Sciatic nerve (tissue), 2 donors: ENCODE measurements at places on chromosomes 3 and 15.

DNA sequence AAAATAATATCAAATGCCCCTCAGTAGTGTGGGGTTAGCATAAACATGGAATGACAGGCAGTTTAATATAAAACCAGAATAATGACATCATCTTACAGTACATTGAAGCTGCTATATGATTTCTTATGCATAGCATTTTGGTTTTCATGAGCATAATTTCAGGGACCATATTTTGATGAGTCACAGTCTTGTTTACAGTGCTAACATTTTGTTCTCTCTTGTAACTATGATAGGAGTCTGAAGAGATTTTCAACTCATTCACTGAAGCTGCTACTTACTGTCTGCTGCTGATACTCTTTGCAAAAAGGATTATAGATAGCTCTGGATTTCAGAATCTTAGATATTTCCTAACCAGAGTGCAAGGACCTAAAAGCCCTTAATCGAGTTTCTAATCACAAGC is 92.6 kb upstream of the CCDC54 start:
- no peak for DNase-seq

DNA sequence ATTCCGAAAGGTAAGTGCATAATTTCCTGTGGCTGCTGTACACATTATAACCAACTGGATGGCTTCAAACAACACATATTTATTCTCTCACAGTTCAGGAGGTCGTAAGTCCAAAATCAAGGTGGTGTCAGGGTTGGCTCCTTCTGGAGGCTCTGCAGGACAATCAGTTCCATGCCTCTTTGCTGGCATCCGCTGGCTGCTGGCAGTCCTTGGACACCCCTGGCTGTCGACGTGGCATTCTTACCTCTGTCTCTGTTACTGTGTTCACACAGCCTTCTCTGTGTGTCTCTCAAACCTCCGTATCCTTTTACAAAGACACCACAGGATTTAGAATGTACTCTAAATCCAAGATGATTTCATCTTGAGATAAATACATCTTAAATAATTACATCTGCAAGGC is 398.8 kb upstream of the ATP10A start:
- no peak for DNase-seq

- no peak for DNase-seq
Measured at GRCh38 chr3:7075117-7075516, 214.2 kb downstream of the GRM7 start.

GRCh38 chr15:96328181-96328876 is 2.2 kb upstream of the NR2F2 start:
- DNase-seq: no peak

DNA sequence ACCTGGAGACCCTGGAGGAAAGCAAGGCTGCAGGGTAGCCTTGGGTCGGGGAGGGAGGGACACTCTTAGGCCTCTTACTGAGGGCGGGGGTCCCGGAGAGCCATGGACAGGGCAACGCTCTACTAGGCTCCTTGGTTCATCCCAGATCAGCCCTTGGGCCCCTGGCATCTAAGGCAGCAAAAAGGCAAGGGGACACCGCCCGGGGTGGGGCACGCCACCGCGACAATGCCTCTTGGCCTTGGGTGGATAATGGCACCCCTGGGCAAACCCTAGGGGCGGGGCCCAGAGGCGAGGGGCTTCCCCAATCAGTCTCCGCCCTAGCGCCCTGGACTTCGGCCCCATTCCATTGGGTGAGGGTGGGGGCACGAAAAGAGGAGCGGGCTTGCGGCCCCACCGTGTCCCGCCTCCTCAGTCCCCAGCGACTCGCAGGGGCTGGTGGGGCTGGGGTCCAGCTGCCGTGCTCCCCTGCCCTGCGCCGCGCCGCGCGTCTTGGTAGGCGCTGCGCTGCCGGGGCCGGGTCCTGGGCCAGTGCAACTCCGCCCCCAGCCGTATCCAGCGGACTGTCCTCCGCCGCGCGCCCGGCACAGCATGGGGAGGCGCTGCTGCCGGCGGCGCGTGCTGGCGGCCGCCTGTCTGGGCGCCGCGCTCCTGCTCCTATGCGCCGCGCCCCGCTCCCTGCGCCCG is at the start of gene CHST13:
Gene CHST13 (plus strand): TSS at position 411 of the 684 bp plus-strand sequence. CDS start 178 bp downstream, at position 589.
- no peak for DNase-seq

DNA sequence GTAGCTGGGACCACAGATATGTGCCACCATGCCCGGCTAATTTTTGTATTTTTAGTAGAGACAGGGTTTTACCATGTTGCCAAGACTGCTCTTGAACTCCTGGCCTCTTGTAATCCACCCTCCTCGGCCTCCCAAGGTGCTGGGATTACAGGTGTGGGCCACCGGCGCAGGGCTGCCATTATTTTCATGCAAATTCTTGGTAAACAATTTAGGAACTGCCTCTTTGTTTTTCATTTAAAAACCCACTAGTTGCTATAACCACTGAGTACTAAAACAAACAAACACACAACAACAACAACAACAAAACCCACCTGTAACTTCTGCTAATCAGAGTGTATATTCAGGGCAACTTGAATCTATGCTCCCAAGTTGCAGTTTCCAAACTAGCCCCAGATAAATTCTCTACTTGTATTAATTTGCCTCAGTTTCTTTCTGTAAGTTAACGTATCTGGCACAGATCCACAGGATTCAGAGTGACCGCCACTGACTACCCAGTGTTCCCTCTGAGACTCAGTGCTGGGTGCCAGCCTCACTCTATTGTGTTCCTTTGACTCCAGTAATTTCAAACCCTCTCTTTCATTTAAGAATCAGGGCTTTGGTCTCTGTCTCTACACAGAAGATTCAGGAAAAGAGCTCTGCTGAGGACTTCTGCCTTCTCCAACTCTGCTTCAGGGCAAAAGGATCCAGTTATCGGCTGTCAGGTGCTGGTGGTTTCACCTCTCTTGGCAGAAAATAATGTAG is 18.6 kb upstream of the ZNF710 start:
- no peak for DNase-seq

GRCh38 chr3:57582474-57583168 is 14.5 kb downstream of the ARF4 start:
- DNase-seq: no peak

- no peak for DNase-seq
Measured at GRCh38 chr15:47377465-47377864, 339.8 kb upstream of the SEMA6D start.

DNA sequence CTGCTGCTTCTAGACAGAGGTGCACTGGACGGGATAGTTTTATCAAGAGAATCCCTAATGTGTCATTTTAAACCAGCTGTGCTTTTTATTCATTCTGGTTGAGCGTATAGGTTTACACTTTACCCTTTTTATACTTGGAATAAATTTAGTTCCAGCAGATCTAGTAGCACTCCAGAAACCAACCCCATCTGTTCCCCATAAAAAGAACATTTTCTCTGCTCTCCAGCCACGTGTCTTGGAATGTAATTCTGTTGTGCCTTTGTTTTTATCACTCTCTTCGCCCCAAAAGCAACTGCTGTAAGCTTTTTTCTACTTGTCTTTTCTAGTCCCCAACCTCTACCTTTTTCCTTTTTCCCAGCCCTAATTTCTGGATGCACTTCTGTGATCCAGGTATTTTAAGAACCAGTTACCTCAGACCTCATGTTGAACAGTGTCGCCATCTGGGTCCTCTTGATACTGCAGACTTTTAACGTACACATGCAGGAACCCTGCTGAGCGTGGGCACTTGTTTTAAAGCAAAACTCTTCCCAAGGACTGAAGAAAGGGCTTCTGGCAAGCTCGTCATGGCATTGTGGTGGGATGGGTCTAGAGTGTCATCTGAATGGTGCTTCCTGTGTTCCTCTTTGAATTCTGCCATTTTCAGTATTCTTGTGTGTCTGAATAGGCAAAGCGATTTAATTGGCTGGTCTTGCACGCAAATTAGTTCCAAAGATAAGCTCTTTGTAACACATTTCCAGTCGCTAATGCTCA is 5.7 kb upstream of the EXOG start:
- DNase-seq: no peak

DNA sequence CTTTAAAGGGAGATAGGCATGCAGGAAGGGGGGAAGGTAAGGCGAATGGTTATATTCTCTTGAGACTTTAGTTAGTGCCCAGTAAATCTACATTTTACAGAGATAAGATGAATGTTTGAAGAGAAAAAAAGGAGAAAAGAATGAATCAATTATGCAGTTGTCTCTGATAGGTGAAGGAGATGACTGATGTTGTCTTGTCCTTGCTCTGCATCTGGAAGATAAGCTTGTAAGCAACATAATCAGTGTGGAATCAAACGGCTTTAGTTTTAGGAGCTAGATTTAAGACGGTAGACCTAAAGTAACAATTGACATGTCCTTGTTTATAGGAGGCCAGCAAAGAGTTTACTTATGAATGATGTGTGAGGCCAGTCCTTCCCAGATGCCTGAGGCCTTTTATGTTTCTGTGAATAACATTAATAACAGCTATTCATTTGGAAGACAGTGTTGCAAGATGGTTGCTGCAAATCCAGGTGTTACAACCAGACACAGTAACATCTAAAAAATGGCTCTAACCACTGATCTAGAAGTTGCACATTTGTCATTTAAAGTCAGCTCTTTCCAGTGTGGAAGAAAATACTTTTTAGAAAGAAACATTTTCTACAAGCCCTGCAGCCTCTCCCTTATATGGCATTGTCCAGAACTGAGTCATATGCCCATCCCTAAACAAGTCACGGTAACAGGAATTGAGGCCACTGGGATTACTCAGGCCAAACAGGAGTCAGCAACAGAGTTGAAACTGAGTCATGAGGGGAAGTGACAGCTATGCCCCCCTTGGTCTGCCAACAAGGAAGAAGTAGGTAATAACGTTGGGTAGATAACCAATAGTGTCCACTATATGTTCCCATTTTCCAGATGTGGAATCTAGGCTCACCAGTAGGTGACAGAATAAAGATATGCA is 77.5 kb upstream of the FBN1 start:
- no peak for DNase-seq

DNA sequence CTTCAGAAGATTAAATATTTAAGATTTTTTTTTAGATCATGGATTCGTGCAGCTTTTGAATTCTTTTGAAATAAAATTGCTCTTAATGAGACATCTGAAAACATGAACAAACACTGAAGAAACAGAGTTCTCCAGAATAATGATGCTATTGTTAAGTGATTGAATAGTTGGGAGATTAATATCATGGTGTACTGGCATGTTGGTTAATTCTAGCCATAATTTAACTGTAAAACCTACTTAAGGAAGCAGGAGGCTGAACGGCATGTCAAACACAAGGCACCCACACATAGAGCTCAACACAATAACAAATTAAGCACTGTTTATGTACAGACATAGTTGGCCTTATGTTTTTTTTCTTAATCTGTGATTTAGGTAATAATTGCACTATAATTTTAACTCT is 185.6 kb downstream of the RBMS3 start:
- no peak for DNase-seq

DNA sequence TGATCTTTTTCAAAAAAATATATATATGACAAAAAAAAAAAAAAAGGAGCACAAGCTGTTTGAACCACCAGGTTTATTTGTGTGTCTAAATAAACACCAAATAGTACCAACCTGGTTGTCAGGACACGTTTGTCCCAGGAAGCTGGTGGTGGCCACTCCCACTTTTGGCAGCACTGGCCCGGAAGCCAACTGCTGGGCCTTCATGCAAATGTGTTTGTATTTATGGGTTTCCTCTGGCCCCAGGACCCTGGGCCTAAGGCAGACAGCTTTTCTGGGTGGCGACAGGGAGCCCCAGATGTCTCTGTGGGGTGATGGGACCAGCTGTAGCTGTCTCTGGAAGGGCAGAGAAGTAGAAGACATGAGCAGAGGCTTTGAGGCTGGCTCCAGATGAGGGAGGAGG is 31.6 kb downstream of the PRKCD start:
- no peak for DNase-seq

GRCh38 chr3:25365636-25366035 is 62.4 kb upstream of the RARB start:
- DNase-seq: no peak

DNA sequence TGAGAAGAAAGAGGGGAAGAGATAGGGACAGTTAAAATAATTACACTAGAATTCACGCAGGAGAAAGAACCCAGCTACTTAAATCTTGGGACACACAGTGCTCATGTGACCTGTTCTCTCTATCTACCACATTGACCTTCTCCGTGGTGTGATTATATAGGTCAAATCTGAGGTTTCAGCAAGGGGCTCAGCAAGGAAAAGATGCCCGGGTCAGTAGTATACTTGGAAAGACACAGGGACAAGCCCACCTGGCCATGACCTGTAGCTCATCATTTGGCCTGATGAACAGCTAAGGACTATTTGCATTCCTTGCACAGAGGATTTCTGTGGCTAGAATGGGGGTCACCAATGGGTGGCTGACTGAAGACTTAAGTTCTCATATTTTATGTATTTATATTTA is 71.9 kb downstream of the SSR3 start:
- DNase-seq: no peak

DNA sequence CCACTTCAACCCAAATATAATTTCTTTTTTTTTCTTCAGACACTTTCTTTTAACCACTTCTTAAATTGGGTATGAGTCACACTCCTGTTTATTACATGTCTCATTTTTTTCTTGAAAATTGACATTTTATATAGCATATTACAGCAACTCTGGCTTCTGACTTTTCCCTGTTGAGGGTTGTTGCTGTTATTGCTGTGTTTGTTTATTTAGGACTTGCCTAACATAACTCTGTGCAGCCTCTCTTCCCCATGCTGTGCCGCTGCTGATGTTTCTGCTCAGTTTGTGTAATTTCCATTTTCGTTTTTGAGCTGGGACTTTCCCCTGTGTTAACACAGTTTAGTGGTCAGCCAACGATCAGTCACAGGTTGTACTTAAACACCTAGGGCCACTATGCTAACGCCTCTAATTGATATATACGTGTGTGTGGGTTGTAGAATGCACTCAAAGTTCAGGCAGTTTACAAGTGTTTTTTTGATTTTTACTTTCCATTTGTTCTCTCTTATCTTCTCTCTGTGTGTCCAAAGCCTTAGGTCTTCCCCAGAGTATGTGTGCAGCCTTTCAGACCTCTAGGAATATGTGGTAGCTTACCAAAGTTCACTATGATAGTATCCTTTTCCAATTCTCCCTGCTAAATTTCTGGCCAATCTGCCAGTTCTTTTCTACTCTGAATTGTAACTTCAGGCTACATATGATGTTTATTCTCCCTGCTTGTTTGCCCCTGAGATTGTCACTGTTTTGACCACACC is 337.2 kb downstream of the ZBTB20 start:
- no peak for DNase-seq

DNA sequence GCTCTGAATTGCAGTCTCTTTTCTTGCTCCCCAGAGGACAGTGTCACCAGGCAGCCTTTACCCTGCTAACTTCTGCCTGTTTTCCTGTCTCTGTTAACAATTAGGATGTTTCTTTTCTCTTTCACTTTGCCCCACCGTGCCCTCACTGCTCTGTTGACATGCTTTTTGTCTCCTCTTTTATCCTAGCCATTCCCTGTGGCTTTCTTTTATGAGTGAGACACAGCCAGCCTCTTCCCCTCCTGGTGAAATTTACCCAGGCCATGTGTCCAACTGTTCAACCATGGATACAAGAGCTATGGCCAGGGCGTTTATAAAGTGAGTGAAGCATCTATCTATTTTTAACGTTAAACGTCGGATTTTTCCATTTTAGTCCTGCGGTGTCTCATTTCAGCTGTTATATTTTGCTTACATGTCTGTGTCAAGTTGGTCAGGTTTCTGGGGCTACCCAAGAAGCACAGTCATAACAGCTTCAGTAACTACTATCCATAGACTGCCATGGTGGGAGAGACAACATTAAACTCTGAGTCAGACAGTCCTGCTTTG is 443.2 kb upstream of the AZI2 start:
- no peak for DNase-seq

GRCh38 chr3:101840066-101840465 is 9.2 kb upstream of the NFKBIZ start:
- DNase-seq: no peak

GRCh38 chr3:30297112-30297511 is 309.3 kb upstream of the TGFBR2 start:
- DNase-seq: no peak

- DNase-seq: no peak
Measured at GRCh38 chr3:23519314-23520208, 286.2 kb upstream of the UBE2E1 start.
